ENCODE measurements at places on chromosomes 7 and 10.

DNA sequence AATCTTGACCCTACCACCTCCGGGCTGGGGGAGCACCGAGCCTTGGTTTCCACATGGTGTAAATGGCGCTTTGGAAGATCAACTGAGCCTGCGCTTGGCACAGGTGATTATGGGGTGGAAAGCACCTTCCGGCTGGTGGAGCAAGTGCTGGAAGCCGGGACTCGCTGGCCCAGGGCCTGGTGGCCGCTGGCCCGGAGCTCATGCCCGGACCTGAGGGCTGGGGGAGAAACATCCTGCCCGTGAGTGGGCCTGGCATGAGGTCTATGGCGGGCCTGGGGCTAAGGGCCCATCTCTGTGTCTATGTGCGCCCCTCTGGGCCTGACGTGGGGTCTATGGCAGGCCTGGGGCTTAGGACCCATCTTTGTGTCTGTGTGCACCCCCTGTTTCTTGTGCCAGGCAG is 14.2 kb upstream of the LFNG start:
- no peak for DNase-seq

DNA sequence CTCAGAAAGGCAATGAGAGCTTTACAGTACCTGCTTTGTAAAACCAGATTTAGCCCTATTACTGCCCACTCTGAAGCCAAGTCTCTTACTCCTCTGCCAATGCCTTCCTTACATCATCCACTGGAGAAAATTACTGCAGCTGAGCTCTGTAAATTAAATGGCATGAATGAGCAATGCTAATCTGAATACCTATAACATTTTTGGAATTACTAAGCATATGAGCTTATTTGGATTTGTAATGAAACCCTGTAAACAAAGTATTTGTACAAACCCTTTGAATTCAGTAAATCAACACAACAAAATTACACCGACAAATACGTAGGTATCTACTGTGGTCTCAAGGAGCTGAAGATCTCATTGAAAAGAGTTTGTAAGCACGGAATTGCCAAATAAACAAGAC is 12.1 kb upstream of the CCNY start:
- DNase-seq: no peak

DNA sequence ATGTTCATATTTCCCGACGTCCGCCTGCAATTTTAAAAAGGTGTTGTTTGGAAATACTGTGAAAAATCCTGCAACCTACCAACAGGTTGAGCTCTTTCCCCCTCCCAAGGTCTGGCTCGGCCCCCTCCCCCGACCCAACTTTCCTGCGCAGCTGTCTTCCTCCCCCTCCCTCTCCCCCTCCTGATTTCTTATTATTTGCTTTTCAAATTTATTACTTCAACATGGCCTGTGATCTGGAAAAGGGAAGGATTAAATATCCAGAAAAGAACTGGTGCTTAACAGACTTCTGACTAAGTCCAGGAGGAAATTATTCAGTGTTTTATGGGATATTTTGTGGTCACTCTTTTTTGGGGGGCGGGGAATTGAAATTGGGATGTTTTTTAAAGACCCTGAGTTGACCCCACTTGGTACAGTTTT is 2.4 kb downstream of the ARID5B start:
- DNase-seq: no peak

- no peak for DNase-seq
Measured at GRCh38 chr10:35875016-35875676, 233.1 kb upstream of the FZD8 start.

DNA sequence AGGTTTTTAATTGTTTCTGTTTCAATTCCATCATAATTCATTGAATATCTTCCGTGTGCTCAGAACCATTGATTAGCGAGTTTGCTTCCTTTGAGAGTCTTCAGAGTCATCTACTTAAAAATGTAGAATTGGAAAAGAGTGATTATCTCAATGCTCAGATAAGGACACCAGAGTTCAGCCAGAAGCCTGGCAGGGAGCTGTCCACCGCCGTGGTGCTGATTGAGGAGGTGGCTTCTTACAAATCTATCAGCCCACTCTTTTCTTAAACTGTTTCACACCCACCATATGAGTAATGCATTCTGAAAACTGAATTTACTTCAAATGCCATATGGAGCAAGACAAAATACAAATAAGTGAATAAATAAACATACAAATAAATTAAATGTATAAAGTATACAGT is 79.3 kb downstream of the INSYN2A start:
- peak; percentile 14 for DNase-seq

GRCh38 chr7:150332852-150333635 is 8.4 kb downstream of the RARRES2 start:
- no peak for DNase-seq

DNA sequence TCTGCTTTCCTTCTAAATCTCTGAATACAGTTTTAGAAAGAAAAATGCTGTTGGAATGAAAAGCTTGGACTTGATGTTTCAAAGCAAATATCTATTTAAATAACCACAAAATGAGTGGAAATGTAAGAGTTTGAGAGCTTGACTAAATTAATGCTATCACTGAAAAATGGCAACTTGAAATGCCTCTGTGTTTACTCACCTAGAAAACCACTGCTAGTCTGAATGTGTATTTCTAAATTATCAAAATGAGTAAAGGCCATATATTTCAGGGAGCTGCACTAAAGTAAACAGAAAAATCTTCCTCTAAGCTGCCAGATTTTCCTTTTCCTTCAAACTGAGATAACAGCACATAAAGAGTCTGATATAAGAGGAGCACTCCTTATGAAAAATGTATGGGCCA is 87.9 kb downstream of the DPY19L1 start:
- no peak for DNase-seq

- no peak for DNase-seq
Measured at GRCh38 chr10:48809261-48809660, 124.6 kb downstream of the WDFY4 start.

GRCh38 chr10:76998451-76998850 is 639.2 kb downstream of the KCNMA1 start:
- no peak for DNase-seq

- DNase-seq: no peak
Measured at GRCh38 chr7:114414156-114415063, at the start of gene FOXP2. TSS of gene FOXP2 (plus strand) at chr7:114414815. CDS start at chr7:114426512, 11,697 bp downstream.

DNA sequence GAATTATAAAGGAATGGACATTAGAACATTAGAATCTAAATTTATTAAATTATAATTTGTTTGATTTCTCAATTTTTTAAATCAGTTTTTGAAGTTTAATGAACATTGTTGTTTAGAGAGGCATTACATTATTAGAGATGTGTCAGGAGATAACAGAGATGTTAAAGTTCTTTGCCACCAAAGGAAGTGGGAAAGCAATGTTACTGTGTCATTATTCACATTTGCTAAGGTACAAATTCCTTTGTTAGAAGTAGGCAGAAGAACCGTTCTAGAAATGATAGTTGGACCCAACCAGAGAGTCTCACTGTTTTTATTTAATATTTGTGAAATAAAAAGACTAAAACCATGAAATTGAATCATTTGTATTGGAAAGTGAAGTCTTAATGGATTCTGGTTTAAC is 92.9 kb downstream of the MDFIC start:
- no peak for DNase-seq
